T-cell (primary cell): ENCODE measurements at places on chromosomes 2 and 18. TPM values are rescaled to one million over a fixed set of nuclear protein-coding genes. Genes with fewer than 3 reads are reported as not detected.

DNA sequence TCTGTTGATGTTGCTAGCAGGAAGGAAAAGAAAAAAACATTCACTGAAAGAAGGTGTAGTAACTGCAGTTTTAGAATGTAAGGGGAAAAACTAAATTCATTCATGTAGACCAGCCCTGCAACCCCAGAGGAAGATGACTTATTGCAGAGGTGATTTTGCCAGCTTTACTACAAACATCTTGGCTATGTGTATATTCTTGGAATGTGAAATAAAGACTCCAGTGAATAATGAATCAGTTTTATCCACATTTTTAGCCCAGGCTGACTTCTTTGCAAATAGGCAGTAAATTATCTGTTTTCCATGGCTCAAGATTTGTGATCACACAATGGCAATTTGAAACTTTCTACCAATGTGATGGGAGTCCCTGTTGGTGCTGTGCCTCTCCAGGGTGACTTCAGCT is 206.1 kb upstream of the SETBP1 start:
- no peak for DNase-seq

DNA sequence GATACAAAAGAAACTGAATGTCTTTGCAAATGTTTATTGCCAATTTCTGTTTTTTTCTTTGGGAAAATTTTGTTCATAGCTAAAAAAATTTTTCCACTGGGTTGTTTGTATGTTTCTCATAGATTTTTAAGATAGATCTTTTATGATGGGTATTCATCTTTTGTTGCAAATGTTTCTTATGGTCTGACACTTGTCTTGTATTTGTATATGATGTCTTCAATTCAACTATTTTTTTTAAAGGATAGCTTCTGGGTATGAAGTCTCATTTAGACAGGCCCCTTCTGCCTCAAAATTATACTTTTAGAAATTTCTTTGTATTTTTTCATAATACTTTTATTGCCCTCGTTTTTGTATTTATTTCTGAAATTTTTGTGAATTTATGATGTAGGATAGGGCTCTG is 73.8 kb downstream of the KCTD1 start:
- DNase-seq = no peak

- DNase-seq = no peak
Observed at GRCh38 chr2:183867206-183867605, 731.1 kb upstream of the ZNF804A start.

DNA sequence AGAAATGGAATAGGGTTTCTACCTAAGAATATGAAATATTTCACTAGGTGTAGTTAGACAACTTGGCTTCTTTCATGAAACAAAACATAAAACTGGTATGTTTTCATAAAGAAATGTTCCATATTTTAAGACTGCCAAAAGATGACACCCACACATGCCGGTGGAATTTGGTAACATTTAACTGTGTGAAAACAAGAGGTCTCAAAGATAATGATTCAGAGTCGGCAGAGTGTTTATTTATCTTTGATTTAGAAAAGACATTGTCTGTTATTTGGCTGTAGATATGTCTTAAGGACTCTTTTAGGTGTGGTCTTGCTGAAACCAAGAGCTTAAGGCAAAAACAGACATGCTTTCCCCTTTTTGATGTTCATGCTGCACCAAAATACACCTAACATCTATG is 63.5 kb upstream of the FN1 start:
- DNase-seq = no peak

DNA sequence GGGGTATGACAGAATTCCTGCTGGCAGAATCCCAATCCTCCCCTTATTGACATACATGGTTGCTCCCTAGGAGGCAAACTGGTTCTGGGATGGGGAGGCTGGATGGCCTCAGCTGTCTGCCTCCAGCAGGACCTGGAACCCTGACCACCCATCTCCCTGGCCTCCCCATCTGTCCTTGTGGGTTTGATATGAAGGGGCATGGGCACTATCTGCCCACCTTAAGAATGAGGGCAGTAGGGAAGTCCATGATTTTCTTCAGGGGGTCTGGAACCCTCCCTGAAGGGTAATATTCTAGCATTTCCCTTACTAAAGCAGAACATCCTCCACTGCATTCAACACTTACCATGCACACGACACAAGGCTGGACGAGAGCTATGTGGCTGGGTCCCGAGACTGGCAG is 113.6 kb downstream of the VAPA start:
- no peak for DNase-seq

GRCh38 chr2:240410808-240411207 is 24.7 kb upstream of the GPC1 start:
- DNase-seq = no peak

- no peak for DNase-seq
Observed at GRCh38 chr2:82340578-82341053, 2036.1 kb upstream of the LRRTM1 start.

DNA sequence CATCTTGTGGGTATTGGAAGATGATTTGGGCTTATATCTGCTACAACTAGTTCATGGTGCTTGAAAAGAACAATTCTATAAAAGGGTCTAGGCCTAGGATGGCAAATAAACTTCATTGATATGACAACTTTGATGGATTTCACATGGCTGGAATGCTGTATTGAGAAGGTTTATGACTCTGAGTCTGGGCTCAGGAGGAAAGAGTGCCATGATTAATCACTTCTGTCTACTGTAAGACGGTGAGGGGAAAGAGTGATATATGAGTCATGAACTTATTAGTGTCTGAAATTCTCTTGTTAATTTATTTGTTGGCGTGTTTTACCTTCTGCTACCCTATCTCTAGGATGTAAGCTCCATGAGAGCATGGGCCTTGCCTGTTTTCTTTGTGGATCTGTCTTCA is 17.0 kb upstream of the ADCYAP1 start:
- no peak for DNase-seq

DNA sequence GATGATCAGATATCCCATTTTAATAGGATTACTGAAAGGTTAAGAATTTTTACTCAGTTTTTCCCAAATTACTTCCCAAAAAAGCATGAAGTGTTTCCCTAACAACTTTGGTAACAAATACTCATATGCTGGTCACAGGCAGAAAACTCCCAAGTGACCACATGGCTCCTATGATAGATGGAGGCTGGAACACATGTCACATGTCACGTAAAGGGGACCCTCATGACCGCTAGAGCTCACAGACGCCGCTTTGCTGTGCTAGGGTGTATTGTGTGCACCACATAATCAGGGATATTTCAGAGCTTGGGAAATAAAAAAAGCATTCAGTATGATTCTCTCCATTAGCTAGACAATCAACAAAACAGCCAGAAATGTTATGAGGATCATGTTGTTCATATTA is 228.2 kb downstream of the TMEM163 start:
- DNase-seq = no peak

DNA sequence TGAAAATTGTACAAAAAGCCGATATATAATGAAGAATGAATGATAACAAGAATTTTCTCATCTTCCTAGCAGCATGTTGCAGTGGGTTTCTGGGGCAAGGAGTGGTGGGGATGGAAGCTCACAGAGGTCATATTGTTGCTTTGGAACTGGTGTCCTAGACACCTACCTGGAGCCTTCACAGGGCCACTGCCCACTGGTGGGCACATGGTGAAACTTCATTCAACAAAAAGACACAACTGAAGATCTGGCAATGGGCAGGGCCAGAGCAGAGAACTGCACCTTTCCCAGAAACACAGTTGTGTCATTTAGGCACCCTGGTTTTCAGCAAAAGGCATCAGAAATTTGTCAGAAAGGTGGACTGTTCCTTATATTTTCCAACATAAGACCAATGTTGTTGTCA is 115.3 kb downstream of the FHOD3 start:
- DNase-seq = no peak

DNA sequence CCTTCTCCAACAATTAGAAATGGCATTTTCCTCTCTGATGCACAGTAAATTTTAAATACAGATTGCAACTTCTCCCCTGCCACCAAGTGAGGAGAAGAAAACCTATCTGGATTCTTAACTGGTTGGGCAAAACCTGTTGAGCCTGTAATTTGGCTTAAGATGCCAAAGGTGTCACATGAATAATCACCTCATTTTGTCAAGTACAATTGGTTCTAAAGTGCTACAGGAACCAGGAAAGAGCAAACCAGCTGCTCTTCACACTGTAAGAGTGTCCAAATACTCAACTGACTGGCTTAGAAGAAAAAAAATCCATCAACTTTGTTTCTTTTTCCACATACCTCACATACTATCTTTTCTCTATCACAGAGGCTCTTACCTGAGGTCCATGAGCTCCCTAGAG is 35.4 kb downstream of the NPC1 start:
- DNase-seq = no peak

- DNase-seq = no peak
Observed at GRCh38 chr2:233801357-233802131, 23.4 kb downstream of the MROH2A start.

GRCh38 chr2:170298115-170298514 is 120.2 kb downstream of the MYO3B start:
- no peak for DNase-seq

GRCh38 chr18:2707551-2708168 is 52.1 kb downstream of the SMCHD1 start:
- DNase-seq = no peak

The OR6B2 gene
- total RNA-seq = not detected

The UGGT1 gene
- 48.5 TPM for total RNA-seq

The DYNAP gene
- not detected for total RNA-seq

The MRPL19 gene
- total RNA-seq = 16.6 TPM

The CLEC4F gene
- not detected for total RNA-seq

The SPC25 gene
- total RNA-seq = 0.43 TPM
